ENCODE measurements at places on chromosomes 5 and 9. TPM values are rescaled to one million over a fixed set of nuclear protein-coding genes. Genes with fewer than 3 reads are reported as not detected.
A peak's percentile ranks its signal among the peaks of the same experiment; 100 is the strongest.

Gene CCL19
- not detected for total RNA-seq

Gene FAM221B
- total RNA-seq, result not detected

DNA sequence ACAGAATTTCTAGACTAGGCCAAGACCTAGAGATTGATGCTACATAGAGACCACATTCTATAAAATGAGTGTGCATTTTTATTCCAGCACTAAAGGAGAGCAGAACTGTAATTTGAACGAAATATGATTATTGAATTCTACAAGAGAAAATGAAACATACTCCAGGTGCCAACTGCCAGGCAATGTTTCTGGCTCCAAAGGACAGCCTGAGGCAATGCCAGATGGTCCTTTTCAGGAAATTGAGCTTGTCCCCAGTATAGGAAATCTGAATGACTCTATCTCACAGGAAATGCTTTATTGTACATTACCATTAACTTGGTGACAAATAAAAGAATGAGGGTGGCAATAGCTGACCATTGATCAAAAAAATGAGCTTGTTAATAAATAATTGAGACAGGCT lies 28.8 kb upstream of the RASGRF2 start:
- DNase-seq, result no peak

GRCh38 chr5:137090151-137090550 lies 409.0 kb downstream of the SPOCK1 start:
- DNase-seq, result no peak

DNA sequence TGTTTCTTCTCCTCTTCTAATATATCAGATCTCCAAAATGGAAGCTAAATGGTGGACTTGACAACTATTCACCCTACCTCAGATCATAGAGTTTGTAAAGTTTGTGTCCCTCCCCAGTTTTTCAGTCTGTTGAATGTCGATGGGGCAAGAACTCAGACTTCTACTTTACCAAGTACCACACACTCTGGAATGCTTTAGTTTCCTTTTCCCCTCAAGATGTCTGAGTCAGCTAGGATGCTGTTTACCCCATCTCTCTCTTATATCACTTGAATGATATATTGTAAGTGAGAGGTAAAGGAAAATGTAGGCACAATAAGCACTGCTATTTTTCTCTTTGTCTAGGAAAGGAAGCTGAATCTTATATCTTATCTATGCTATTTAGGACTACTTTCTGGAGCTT lies 25.9 kb upstream of the TAL2 start:
- no peak for DNase-seq

DNA sequence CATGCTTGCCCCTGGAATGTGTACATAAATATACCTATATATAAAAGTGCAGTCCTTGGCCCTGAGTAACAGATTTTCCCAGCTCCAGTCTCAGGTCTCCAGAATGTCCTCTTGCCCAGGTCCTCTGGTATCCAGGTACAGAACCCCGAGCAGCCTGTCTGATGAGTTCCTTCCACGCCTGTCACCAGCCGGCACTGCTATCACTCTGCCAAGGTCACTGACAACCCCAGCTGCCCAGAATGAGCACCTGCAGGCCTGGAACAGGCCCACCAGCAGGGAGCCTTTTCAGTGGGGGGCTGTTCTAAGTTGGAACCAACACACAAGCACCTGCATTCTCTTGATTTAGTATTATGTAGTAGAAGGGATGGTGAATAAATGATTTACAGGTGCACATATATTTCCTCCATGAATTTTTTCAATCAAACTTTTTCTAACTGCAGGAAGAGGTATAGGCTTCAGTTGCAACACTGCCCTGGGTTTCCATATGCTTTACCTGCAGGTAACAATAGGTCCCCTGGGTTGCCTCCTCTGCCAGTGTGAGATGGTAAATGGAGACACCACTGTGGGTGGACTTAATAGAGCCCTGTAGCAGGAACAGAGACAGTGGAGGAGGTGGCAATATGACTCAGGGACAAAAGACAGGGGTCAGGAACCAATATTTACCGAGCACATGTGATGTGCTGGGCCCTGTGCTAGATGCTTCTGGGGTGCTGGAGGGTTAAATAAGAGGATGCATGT lies 291.9 kb downstream of the SPOCK1 start:
- DNase-seq, result no peak

DNA sequence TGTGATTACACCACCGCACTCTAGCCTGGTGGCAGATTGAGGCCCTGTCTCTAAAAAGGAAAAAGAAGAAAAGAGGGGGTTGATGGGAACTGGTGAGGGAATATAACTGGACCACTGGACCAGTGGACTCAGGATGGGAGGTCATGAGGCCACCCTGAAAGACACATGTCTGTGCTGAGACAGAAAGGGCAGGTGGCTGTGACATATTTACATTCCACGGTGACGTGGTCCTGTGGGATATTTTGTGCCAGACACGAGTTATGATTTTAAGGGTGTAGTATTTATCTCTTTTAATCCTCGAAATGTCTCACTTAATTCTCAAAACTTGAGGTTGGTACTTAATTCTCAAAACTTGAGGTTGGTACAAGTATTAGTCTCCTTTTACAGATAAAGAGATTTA lies 32.9 kb downstream of the LHX2 start:
- no peak for DNase-seq

- DNase-seq, result peak; percentile 37
Measured at GRCh38 chr5:6780802-6781391, 67.7 kb downstream of the TENT4A start.

- DNase-seq, result no peak
Measured at GRCh38 chr5:109707531-109707930, 17.8 kb downstream of the MAN2A1 start.

DNA sequence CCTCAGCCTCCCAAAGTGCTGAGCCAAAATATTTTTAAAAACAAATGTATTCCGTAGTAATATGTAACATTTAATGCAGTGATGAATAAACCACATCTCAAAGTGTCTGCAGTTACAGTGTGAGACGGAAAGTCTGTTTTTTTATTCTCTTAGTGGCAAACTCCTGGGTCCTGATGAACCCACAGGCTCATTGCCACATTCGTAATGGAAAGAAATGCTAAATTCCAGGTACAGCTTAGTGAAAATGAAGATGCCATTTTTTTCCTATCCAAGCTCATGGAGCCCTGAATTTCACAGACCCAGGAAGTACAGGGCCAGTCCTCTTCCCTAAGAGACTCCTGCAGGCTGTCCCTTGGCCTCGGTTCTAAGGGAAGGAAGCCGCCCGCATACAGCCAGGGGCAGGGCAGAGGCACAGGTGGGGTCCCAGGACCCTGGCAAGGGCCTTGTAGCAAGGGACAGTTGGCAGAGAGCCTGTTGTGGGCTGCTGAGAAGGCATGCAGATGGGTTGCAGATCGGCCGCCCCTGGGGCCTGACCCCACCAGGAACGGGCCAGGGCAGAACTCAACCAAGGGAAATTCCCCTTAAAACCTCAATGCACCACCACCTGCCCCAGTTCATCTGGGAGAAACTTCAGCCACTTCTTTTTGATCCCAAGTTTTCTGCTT lies 36.2 kb downstream of the IPPK start:
- peak; percentile 6 for DNase-seq

- DNase-seq, result peak; percentile 44
Measured at GRCh38 chr9:136482046-136482792, 621 bp downstream of the SEC16A start.

DNA sequence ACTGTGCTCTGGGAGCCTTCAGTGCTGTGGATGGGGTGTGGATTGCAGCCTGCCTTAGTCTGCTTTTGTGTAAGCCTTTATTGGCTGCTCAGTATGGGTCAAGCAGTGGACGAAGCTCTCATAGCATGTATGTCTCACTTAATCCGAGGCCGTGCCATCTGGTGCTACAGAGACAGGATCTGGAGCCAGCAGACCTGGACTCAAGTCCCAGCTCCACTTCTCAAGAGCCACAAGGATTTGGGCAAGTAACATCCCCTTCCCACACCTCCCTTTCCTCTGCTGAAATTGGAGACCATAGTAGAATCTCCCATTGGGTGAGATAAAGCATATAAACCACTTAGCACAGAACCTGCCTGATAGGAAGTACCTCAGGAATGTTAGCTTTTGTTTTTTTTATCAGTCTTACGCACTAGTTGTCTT lies 23.4 kb upstream of the LECT2 start:
- DNase-seq, result no peak

DNA sequence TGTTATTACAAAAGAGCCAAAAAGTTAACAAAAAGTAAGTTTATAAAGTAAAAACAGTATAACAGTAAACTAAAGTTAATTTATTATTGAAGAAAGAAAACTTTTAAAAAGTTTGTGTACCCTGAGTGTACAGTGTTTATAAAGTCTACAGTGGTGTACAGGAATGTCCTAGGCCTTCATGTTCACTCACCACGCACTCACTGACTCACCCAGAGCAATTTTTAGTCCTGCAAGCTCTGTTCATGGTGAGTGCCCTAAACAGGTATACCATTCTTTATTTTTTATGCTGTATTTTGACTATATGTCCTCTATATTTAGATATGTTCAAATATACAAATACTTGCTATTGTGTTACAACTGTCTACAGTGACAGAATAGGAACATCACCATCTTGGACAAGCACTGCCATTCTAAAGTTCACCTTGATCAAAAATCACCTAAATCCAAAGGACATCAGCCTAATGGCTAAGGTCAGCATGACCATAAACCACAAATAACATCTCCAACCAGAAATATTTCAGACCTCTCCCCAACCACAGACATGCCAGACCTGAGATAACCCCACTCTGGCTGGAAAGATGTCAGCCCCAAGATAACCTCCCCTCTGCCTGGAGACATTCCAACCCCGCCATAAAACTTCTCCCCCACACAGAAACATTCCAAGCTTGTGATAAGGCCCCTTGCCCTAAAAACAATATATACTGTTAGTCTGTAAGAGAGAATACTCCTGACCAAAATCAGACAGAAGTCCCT lies 56.1 kb downstream of the AGXT2 start:
- DNase-seq, result no peak

DNA sequence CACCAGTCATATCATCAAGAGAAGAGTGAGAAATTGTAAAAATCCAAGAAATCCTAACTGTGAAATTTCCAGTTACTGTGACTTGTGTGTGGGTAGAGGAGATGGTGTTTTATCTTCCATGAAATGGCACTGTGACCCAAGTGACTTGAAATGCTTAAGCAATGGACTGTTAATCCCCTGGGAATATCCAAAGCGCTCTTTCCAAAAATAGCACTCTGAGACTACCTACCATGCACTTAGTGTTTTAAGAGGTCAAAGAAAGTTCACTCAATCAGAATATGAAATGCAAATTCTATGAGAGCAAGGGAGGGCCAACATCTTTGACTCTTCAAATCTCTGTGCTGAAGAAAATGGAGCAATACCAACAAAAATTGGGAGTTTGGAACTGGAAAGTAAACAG lies 244.0 kb downstream of the GABRB2 start:
- DNase-seq, result no peak
